Right kidney (tissue), 9 donors: ENCODE measurements at places on chromosomes 6 and 20.

GRCh38 chr20:52425253-52425652, 233.7 kb upstream of the ZFP64 start:
- no peak for DNase-seq

DNA sequence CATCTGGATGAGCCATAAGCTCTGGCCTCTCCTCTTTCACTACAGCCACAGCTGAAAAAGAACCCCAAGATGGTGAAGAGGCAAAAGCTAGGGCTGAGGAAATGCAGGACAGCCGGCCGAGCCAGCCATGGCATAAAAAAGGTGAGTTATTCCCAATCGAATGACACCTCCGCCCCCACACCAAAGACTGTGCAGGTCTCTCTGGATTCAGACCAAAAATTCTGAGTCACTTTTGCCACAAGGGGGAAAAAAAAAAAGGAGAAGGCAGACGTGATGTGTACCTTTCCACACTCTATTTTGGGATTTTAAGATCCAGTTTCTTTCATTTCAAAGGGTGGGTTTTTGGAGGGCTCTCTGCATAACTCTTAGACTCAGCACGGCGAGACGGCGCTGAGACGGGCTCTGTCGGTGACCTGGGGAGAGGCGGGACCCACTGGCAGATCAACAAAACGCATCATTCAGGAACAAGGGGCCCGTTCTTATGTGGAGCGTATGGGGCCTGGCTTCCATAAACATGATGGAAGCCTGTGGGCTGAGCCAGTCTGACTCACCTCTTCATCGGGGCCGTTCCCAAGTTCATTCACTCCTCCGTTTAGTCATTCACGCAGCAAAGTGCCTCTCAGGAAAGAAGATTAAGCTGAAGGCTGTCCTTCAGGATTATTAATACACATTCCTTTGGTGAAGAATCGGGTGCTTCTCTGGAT, 54.8 kb downstream of the NFATC2 start:
- no peak for DNase-seq

- DNase-seq: no peak
These were observed 102.1 kb downstream of the FNDC1 start for GRCh38 chr6:159271257-159271656.

GRCh38 chr6:30544666-30545272, 11.5 kb downstream of the GNL1 start:
- peak; percentile 23 for DNase-seq

GRCh38 chr6:157959451-157960227, 22.0 kb upstream of the SYNJ2 start:
- DNase-seq: no peak
